Stimulated activated CD8-positive, alpha-beta memory T cell treated with anti-CD3 and anti-CD28 coated beads, Interleukin-4, amount 100 ng/mL, for 24 hours (primary cell): ENCODE measurements at places on chromosomes 12 and 14.

- no peak for DNase-seq
Measured at GRCh38 chr12:4505376-4505986, 33.2 kb upstream of the RAD51AP1 start.

- DNase-seq: no peak
Measured at GRCh38 chr12:47408171-47408871, 297.5 kb downstream of the RPAP3 start.

- DNase-seq: no peak
Measured at GRCh38 chr12:127245437-127245836, 1021.5 kb upstream of the TMEM132C start.

GRCh38 chr12:29569132-29569757 lies 71.8 kb upstream of the OVCH1 start:
- DNase-seq: no peak

DNA sequence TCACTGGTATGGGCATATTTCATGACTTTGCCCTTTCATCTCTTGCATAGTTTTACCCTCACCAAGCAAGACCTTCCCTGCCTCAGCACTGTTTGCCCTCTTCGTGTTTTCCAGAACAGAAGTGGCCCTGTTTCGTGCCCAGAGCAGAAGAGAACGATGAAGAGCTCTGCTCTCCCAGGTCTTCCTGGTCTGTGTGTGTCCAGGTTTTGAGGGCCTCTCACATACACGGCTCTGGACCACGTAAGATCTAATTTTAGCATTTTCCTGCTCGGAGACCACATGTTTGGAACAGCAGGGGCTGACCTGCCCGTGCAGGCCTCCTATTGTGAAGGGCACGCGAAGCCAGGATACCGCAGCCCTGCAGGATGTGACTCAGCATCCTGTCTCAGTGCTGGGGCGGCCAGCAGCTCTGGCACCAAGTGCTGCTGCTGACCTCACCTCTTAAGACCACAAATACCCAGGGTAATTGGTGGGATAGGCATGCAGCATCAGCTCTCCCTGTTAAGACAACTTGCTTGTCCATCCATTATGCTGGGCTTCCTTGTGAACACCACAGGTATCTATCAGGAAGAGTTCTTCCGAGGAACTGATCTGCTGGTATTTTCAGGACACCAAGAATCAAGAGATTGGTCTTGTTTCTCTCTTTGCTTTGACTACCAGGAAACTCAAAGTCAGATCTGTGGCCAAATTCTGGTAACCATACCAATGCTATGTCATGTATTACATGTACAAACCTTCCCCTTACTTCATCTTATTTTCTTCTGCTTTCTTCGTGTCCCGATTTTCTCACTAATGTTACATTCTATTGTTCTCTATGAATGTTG lies 19.0 kb downstream of the SSH1 start:
- peak; percentile 61 for DNase-seq

- peak; percentile 19 for DNase-seq
Measured at GRCh38 chr12:52903855-52904508, 894 bp downstream of the KRT8 start.

- DNase-seq: no peak
Measured at GRCh38 chr12:81208187-81208911, 130.5 kb downstream of the ACSS3 start.

- DNase-seq: no peak
Measured at GRCh38 chr12:24230061-24230701, 280.7 kb upstream of the SOX5 start.

GRCh38 chr14:49950275-49951228 lies 57.7 kb downstream of the ARF6 start:
- DNase-seq: no peak

DNA sequence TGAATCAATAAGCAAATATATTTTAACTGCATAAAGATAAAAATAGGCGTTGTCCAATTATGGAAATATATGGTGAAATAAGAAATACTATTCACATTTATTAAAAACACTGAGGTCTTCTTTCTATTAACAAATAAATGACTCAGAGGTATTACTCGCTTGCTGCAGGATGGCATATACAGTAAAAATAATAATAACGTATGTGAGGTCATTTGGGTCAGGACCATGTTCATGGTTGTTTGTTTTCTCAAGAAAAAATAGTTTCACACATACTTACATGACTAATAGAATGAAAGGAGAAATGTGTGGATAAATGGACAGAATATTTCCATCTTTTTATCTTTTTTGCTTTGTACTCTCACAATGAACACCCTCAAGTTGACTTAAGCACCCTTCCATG lies 46.5 kb upstream of the RTL1 start:
- no peak for DNase-seq

GRCh38 chr12:6355491-6356373 lies 13.9 kb upstream of the TNFRSF1A start:
- no peak for DNase-seq

DNA sequence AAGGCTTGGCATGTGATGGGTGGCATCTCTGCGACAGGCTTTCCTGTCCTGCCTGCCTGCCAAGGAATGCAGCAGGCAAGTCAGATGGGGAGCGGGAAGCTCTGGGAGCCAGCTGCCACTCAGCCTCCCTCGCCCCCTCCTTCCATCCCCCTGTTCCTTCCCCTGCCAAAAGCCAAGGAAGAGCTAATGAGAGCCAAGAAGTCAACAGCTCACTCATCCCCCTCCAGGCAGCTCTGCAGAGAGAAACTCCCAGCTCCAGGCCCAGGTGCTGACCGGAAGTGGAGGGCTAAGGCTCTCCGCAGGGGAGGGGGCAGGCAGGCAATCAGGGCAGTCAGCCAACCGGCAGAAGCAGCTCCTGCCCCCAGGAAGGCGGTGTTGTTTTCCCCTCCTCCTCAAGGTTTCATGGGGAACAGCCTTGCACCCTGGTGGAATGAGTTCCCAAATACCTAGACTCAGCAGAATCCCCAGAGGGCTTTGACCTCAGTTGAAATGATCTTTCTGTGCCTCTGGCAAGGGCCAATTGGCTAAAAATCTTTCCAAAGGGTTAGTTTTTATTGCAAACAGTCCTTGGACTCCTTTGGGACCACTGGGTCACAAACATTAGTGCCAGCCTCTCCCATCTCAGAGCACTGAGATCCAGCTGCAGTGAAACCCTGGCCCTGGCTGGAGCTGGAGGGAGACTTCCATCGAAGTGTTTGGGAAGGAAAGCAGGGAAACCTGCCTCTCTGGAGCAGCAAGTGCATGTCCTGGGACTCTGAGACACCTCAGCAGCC lies 349.1 kb downstream of the DPF3 start:
- DNase-seq: no peak

GRCh38 chr12:111976291-111976690 lies 36.7 kb downstream of the TMEM116 start:
- no peak for DNase-seq

DNA sequence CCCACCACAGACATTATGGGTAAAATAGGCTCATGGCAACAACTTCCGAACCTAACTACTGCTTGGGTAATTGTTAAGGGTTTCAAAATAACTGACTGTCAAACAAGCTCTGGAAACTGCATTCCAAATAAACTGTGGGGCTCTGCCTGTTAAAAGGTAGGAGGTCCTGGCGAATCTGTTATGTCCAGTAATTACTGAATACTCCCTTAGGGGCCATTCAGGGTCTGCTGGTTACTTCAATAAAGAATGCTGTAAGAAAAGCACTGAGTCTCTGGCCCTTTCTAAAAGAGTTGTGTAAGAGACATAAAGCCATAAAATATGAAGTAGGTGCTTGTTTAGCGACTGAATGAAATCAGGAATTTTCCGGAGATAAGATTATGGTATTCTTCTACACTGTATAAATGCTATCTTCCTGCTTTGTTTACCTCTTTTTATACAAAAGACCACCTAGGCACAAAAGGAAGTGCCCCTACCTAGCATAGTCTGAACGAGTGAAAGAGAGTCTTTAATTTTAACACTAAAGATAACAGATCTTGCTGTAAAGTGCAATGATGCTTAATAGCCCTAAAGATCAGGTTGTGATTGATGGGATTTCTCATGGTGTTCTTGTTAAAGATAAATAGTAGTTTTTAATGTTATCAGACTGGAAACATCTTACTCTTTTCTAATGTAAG lies 127.8 kb downstream of the FBXL14 start:
- no peak for DNase-seq

DNA sequence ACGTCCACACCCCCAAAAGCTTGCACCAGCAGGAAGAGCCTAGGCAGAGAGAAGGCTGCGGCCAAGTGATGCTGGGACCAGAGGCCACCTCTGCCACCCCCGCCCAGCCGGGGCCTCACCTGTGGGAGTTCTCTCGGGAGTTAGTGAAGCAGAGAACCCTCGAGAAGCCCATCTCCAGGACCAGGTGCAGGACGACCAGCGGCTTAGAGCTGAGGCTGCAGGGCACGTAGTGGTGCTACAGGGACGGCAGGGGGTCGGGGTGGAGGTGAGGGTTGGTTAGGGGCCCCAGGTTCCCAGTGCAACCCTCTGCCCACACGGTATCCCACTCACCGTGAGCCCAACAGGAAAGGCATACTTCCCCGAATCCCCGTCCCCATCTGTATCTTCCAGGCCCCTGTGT lies 3.6 kb downstream of the DDX51 start:
- DNase-seq: no peak

GRCh38 chr12:65911321-65911720 lies 87.0 kb downstream of the HMGA2 start:
- DNase-seq: no peak

- DNase-seq: no peak
Measured at GRCh38 chr14:26984311-26985177, 386.7 kb upstream of the NOVA1 start.

DNA sequence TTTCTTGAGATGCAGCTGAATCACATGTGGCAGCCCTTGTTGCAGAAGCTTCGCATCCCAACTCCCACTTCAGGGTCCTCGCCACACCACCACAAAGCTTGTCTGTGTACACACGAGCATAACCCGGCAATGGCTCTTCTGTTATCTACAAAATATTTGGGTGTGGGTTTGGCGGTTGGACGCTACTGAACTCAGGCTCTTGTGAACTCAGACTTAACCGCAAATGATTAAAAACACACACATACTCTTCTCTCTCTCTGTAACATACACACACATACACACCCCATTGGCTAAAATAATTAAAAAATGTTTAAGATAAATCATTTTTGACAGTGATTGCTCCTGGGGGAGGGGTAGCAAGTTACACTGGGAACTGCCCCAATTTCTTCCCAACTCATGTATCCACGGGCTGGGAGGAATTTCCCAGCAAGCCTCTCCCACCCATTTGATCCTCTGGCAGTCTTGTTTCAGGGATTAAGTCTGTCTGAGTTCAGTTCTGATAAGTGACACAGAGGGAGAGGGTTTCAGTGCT lies 63.7 kb upstream of the MANSC4 start:
- DNase-seq: no peak

DNA sequence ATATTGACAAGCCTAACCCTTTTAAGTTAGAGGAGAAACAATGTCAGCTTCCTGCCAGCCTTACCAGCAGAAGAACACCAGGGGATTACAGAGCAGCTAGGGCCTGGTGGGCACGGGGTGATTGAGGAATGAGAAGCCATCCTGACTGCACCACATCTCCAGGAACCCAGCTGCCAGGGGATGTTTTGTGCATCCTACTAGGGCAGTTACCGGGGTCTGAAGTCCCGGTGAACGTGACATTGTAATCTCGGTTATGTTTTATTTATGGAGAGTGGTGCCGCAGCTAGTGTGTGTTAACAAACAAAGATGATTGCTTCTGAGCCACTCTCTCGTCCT lies 115.9 kb downstream of the BCL11B start:
- no peak for DNase-seq

- DNase-seq: no peak
Measured at GRCh38 chr12:25771041-25771440, 187.4 kb upstream of the RASSF8 start.

DNA sequence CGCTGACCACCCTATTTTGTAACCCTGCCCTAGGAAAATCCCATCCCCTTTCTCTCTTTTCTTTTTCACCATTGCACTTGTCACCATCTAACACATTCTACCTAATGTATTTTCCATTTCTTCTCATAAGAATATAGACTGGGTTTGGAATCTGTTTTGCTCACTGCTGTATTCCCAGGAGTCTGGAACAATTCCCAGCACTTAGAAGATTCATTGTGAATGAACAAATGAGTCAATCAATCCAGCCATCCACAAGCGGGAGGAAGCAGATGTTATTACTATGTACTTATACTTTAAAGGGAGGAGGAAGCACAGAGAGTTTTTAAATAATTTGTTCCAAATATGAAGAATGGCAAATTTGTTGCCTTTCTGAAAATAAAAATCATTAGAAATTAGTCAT lies 142.1 kb downstream of the KIF21A start:
- no peak for DNase-seq

GRCh38 chr12:75121036-75121705 lies 88.5 kb downstream of the KCNC2 start:
- no peak for DNase-seq

GRCh38 chr12:108671110-108671509 lies 37.4 kb upstream of the SELPLG start:
- DNase-seq: no peak

GRCh38 chr12:8622646-8623045 lies 10.0 kb upstream of the AICDA start:
- no peak for DNase-seq

GRCh38 chr14:34711169-34711568 lies 3.2 kb downstream of the CFL2 start:
- no peak for DNase-seq

DNA sequence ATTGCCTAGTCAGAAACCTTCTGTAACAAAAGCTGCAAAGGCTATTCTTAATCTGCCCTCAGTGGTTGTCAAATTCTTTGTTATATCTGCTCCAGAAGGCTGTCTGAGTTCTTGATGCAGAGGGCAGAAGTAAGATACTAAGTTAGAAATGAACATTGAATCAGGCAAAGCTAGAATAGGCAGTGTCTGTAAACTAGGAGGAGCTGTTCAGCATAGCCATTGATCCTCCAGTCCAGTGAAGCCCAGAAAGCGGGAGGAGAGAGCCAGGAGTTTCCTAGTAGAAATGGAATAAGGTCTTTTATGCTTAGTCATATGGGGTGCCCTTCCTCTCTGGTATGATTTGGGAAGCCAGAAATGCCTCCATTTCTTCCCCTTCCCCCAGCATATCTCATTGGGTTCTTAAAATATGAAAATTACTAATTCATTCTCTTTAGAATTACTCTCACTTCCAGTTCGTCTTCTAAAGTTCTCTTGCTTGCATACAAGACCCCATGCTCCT lies 76.2 kb downstream of the APAF1 start:
- no peak for DNase-seq

DNA sequence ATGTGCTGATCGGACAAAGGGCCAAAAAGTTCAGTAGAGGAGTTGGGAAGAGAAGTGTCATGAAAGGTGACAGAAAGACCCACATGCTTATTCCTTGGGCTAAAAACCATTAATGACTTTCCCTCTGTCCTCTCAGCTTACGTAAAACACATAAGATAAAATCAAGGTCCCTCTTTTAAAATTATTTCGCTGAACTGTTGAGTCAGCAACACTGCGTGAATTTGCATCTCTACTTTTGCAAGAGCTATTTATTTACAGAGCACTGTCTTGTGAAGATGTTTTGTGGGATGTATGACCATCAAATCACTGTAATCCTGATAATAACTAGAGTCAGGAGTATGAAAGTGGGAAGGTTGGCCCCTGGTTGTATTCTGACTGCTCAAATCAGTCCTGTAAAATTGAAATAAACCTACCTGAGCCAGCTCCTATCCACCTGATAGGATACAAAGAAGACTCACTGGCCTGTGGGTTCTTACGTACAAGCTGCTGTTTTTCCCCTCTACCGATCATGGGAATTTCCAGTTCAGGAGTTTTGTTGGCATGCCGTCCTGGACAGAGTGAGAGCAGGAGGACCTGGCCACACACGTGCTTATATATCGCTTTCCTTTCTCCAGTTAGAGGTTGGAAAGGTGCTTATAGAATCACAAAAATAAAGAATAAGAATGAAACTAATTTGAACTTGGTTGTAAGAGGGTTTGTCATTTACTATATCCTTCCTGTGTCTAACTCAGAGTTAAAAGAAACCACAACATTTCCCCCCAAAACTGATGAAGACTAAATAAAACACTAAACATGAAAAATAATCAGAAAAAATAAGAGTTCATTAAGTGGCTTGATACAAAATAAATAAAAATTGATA lies 42.9 kb downstream of the IFNG-AS1 start:
- DNase-seq: no peak
